B cell (primary cell): ENCODE measurements at places on chromosomes 6 and 20. TPM values are rescaled to one million over a fixed set of nuclear protein-coding genes. Genes with fewer than 3 reads are reported as not detected.

- no peak for DNase-seq
Measured at GRCh38 chr20:881051-881782, 34.9 kb downstream of the ANGPT4 start.

- DNase-seq = no peak
Measured at GRCh38 chr6:116365743-116366142, 5.0 kb upstream of the DSE start.

DNA sequence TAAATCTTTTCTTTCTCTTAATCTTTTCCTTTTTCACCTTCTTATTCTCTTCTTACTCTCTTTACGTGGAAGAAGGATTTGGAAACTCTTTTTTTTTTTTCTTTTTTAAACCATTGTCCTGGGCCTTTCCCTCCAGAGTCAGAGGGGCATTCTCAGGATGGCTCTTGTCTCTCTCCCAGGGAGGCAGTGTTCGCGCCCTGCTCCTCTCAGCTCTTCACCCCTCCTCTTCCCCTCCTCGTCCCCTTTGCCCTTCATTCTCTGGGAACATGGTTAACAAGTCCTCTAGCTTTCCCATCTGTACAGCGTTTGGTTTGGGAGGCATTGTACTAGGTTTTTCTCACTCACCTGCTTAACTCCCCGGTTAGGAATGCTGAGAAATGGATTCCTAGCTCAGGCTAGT lies 52.0 kb upstream of the TFB1M start:
- DNase-seq = no peak

Gene SYNCRIP
- total RNA-seq = 88.5 and 98.3 TPM in 2 replicates

Gene KIAA1755
- not detected in 2 replicates for total RNA-seq

DNA sequence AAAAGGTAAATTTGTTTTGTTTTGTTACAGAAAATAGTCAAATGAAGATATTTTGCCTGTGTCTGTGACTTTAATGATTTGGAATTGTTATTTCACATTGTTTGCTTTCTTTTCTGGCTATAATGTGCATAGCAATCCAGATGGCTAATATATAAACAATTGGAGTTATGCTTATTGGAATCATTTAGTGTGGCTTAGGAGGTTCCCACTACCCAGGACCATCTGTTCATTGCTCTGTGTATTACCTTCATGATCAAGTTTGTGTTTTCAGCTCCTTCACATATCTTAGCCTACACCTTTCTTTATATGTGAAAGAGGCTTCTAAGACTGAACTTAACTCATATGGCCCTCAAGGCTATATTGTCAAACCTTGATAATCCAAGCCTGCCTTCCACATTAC lies 232.9 kb downstream of the BCKDHB start:
- no peak for DNase-seq

Gene SLC2A10
- total RNA-seq = not detected in 2 replicates

Gene C6orf52
- total RNA-seq = 1.2 TPM in 1 of 2 replicates, not detected in the other

- no peak for DNase-seq
Measured at GRCh38 chr20:17485017-17485416, 46.2 kb downstream of the BFSP1 start.
